Inflammatory macrophage treated with lipopolysaccharide for 1 hour (primary cell): ENCODE measurements at places on chromosomes 5 and 9.

GRCh38 chr5:150804388-150804787 lies 25.8 kb downstream of the SMIM3 start:
- no peak for DNase-seq

DNA sequence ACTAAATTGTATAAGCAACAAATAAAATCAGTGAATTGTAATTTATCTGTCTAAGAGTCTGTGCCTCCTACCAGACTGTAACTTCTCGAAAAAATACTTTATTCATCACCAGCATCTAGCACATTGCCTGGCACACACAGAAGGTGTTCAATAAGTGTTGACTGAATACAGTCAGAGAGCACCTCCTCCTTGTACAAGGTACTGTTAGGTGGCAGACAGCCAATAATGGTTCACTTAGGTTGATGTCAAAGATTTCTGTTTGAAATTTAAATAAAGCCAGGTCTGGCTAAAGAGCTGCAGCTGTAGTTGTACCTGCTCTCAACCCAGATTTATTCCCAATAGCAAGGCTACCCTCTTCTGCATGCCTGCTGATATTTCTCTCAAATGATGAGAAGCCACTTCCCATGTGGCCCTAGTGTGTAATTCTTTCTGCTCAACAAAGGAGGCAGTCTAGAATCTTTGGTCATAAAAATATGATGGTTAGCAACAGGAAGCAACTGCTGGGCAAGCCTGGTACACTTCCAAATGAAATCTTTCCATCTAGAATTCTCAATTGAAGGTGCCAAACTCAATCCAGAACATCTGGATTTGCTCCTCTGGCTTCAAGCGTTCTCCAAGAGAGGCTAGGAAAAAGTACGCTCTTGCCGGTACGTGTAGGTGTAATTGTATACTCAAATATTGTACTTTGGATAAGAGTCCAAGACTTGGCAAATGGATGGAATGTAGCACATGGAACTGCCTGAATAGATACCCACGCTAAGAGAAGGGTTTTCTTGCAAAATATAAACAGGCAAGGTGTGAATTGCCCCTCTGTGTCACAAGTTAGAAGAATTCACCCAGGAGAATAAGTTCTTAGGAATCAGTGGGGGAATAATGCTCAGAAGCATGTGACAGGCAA lies 95.6 kb downstream of the NR6A1 start:
- DNase-seq = no peak

- DNase-seq = no peak
These were observed 179.3 kb downstream of the SLC12A2 start for GRCh38 chr5:128262911-128263310.

- DNase-seq = no peak
These were observed 95.4 kb downstream of the JAKMIP2 start for GRCh38 chr5:147687118-147687517.

- no peak for DNase-seq
These were observed 502 bp upstream of the PTGR1 start for GRCh38 chr9:111599955-111600343.

- no peak for DNase-seq
These were observed 40.2 kb upstream of the TYRP1 start for GRCh38 chr9:12652973-12653372.

- no peak for DNase-seq
These were observed 1.8 kb upstream of the TLE4 start for GRCh38 chr9:79569814-79570447.

DNA sequence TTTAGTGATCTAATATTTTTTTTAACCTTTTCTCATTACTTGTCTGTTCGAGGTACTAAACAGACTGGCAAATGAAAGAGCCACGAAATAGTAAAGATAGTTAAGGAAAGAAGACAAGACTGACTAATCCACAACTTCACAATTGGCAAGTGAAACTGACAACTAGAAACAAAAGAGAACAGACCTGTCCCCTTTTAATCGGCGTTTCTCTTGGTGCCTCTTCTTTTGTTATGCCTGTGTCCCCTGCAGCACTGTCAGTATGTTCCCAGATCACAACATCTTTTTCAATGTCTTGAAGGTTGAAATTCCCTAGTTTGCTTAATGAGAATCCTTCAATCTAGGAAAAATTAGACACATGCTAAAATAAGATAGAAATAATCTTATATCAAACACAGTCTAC lies 26.1 kb downstream of the TUT7 start:
- no peak for DNase-seq

DNA sequence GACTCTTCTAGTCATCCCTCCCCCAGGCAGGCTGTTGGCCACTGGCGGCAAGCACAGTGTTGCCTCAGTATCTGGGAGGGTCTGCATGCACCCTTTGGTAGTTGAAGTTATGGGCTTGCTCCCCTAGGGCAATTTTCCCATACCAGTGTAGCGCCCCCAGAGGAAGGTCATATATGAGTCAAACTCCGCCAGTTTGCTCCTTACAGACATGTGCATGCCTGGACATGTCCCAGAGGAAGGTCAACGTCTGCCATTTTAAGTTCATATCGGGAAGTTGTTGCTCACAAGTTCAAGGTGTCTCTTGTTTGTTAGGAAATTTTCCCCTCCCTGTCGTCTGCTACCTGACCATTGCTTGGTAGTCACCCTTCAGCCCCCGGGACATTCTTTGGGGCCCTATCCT lies 51.3 kb upstream of the MROH2B start:
- no peak for DNase-seq

DNA sequence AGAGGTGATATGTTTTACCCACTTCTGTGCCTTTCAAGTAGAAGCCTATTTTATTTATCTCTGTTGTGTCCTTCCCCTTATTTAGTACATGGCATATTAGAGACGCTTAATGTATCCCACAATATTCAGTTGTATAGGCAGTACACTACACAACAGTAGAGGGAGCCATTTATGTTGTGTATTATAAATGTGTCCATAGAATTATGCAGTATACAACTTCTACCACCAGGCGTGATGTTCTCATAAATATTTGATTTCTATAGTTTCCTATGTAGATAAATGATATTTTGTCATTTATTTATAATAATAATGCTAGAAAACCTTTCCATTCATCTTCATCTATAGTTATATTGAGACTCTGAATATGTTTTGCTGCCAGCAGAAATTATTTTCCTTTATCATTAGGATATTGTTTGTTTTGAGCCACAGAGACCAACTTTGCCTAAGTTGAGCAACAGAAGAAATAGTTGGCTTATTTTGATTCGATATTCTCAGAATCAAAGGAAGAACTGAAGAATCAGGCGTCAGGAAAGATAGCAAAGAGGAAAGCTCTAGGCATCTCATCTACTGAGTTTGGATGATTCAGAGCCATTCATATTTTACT lies 81.7 kb downstream of the ADAMTS19 start:
- DNase-seq = no peak
